ENCODE measurements at places on chromosomes 5 and 9.

- no peak for DNase-seq
Measured at GRCh38 chr9:93290495-93291434, 106.8 kb downstream of the WNK2 start.

GRCh38 chr5:39794513-39795210, 369.9 kb upstream of the DAB2 start:
- DNase-seq: no peak

GRCh38 chr9:16485575-16486321, 384.7 kb downstream of the BNC2 start:
- DNase-seq: no peak

- no peak for DNase-seq
Measured at GRCh38 chr5:8229551-8229950, 360.6 kb downstream of the MTRR start.

Data from NCI-H1105 treated with DMSO at 0.1 percent for 48 hours (cell line).